ENCODE measurements at places on chromosomes 2 and 18. TPM values are rescaled to one million over a fixed set of nuclear protein-coding genes. Genes with fewer than 3 reads are reported as not detected.

ALPP gene
- not detected for total RNA-seq

PNKD gene
- 24.8 TPM for total RNA-seq

GTF2A1L gene
- total RNA-seq: not detected

MAP3K19 gene
- not detected for total RNA-seq

ZEB2 gene
- not detected for total RNA-seq

YWHAQ gene
- total RNA-seq: 206 TPM

STAT4 gene
- total RNA-seq: 13.6 TPM

EVX2 gene
- not detected for total RNA-seq

CROCC2 gene
- not detected for total RNA-seq

COLEC11 gene
- total RNA-seq: not detected

PLA2R1 gene
- 4.0 TPM for total RNA-seq

ABCB11 gene
- total RNA-seq: not detected

SYT4 gene
- not detected for total RNA-seq

SERPINB5 gene
- total RNA-seq: 1,115 TPM

PGAP1 gene
- total RNA-seq: 13.2 TPM

ANKRD29 gene
- 14.1 TPM for total RNA-seq

KLHL41 gene
- total RNA-seq: 0.24 TPM

MBP gene
- 31.1 TPM for total RNA-seq

RUFY4 gene
- not detected for total RNA-seq

SLC1A4 gene
- total RNA-seq: 14.7 TPM

PIGN gene
- total RNA-seq: 47.1 TPM

UGT1A10 gene
- total RNA-seq: not detected

CHRND gene
- not detected for total RNA-seq

SERPINB11 gene
- total RNA-seq: not detected

AQP12A gene
- not detected for total RNA-seq

INHBB gene
- 0.21 TPM for total RNA-seq

DNAH7 gene
- total RNA-seq: under 0.01 TPM

TPGS2 gene
- 98.5 TPM for total RNA-seq

G6PC2 gene
- total RNA-seq: not detected

BUB1 gene
- 6.5 TPM for total RNA-seq

WDPCP gene
- total RNA-seq: 4.6 TPM

OTOF gene
- total RNA-seq: under 0.01 TPM

DCDC2C gene
- total RNA-seq: not detected

CPS1 gene
- 19.8 TPM for total RNA-seq

SOWAHC gene
- total RNA-seq: 53.5 TPM

CCDC150 gene
- 4.6 TPM for total RNA-seq

HOXD9 gene
- total RNA-seq: not detected

PAIP2B gene
- total RNA-seq: 2.2 TPM

CLEC4F gene
- not detected for total RNA-seq

HOXD10 gene
- not detected for total RNA-seq

Measured in tracheal epithelial cell (primary cell).